ENCODE measurements at places on chromosomes 6 and 20. TPM values are rescaled to one million over a fixed set of nuclear protein-coding genes. Genes with fewer than 3 reads are reported as not detected.

The HLA-DQB1 gene
- total RNA-seq: 0.16 TPM

DNA sequence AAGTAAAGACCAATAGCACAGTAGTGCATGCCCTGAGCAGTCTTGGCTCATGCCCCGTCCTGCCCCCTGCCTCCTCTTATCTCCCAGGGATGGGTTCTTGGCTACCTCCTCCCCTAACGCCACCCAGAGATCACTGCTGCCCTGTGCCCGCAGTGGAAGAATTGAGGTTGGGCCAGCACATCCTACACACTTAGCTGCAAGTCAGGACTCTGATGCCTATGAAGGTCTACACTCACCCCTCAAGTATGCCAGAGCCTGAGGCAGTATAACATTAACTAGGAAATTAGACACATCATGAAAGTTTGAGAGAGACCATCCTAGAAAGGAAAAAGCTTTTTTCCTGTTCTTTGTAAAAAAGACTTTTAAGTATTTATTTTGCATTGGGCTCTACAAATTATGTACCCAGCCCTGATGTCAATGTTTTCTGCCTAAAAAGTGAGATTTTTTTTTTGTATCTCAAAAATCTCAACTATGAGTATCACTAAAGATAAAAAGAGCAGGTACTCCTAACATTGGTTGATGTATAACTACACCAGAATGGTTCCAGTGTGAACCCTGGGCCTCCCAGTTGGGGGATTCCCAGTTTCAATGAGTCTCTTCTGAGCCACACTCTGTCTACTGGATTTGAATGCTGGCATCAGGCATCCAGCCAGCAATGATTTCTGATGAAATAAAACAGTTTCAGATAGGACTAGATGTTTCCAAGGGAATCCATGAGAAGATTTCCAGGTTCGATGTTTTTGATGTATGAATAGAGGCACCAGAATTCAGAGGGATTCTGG, 115.4 kb downstream of the ISM1 start:
- DNase-seq: no peak

GRCh38 chr20:5696011-5696559, 54.1 kb upstream of the SHLD1 start:
- DNase-seq: no peak

GRCh38 chr6:144862769-144863168, 577.6 kb downstream of the UTRN start:
- DNase-seq: no peak

DNA sequence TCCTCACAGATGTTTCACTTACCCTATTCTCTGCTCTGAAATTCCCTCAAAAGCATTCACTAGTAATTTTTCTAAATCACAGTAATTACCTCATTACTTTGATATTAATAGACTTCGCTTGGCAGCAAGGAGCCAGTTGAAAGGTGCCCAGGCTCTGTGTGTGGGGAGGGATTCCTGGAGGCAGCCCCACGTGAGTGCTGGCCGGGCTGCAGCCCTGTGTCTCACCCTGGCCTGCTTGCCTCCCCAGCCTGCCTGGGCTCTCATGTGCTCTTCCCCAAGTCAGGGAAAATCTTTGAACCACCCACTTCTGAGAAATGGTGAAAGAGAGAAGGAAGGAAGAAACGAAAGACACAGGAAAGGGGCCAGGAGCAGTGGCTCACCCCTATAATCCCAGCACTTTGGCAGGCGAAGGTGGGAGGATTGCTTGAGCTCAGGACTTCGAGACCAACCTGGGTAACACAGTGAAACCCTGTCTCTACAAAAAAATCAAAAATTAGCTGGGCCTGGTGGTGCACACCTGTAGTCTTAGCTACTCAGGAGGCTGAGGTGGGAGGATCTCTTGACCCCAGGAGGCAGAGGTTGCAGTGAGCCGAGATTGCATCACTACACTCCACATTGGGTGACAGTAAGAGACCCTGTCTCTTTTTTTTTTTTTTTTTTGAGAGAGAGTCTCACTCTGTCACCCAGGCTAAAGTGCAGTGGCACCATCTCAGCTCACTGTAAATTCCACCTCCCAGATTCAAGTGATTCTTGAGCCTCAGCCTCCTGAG, 20.0 kb upstream of the SNTA1 start:
- no peak for DNase-seq

DNA sequence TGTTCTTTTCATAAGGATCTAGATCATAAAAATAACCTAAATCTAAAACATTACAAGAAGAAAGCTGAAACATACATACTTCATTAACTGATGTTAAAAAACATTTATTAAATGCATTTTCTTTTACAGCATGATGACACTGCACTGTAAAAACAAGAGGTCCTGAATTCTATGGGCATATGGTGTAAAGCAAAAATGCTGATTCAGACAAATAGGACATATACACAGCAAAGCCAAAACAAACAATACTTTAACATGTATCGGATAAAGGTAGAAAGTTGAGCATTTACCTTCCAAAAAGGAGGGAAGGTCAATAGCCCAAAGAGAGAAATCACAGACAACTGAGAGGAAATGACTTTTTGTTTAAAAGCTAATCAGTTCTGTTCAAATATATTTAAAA, 221.5 kb downstream of the RNGTT start:
- no peak for DNase-seq

DNA sequence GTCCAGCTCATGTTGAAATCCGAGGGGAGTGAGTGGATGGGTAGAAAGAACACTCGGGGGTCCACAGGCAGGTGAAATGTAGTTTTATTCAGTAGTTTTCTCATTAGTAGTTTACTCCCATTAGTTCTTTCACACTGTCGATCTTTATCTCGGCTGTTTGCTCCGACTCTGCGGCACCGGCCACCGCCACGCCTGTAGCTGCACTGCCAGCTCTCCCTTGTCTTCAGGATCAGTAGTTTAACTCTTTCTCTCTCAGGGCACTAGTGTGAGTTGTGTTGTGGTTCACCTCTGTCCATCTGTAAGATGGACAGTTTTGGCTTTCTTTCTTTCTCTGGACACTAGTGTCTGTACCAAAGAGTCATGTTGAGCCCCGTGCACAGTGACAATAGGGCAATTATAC, 195.7 kb downstream of the LMBRD1 start:
- DNase-seq: no peak

GRCh38 chr6:44629636-44630035, 242.1 kb downstream of the CDC5L start:
- no peak for DNase-seq

- no peak for DNase-seq
Measured at GRCh38 chr20:1370548-1371110, 22.2 kb downstream of the FKBP1A start.

GRCh38 chr6:26623339-26623859, 26.6 kb downstream of the ABT1 start:
- DNase-seq: no peak

DNA sequence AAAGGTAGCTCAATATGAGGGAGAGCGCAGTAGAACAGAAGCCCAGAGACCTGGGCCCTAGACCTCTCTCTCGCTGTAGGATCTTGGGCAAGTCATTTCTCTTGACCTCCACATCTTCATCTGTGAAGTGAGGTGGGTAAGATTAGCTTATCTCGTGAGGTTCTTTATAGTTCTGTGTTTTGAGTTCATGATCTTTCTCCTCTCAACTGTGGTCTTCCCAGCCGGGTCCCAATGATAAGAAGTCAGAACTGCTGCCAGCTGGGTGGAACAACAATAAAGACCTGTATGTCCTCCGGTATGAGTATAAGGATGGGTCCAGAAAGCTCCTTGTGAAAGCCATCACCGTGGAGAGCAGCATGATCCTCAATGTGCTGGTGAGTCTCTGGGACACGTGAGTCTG, 6.9 kb downstream of the PSMF1 start:
- no peak for DNase-seq

DNA sequence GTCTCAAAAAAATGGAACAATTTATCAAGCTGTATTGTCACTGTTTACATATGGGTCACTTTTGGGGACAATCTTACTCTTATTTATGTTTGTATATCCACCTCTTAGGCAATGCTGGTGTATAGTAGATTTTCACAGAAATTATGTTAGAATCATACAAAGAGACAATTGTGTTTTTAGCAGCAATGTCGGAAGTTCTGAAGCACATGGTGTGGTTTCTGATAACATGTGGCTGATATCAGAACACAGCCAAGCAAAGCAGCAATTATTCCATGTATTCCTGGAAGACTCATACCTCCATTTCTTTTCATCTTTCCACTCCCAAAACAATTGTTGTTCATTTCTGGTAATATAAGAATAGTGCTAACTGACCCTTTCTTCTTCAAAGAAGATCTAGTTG, 17.5 kb upstream of the LOC128125822 start:
- DNase-seq: no peak

DNA sequence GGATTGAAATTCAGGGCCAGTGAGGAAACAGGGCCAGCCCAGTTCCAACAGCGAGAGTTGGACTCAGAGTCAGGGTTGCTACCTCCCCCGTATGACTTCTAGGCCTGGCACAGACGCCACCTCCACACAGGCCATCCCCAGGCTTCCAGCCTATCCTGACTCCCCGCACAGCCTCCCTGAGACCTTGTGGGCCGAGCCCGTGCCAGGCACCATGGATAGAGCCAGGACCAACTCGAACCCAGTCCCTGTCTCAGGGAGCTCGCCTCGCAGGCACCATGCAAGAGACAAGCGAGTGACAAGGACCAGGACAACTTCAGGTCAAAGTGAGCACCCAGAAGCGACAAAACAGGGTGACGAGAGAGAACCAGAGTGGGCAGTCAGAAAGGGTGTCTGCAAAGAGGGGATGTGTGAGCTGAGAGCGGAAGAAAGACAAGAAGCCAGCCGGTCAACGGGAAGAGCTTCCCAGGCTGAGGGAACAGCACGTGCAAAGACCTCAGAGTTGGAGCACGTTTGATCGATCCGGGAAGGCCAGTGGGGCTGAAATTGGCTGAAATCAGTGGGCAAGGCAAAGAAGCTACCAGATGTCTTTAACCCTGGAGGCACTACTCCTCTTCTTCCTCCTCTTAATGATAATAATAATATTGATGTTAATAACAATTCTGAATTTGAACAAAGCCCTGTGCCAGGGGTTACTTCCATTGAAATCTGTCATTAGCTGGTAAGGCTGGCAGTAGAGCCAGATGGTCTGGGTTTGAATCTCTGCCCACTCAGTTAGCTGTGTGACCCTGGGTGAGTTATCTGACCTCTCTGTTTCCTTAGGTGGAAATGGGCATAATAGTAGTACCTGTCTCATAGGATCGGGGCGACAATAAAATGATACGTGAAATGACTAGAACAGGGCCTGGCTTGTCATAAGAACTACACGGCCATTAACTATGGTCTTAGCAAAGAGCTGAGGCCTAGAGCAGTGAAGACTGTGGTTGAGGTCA, 45.0 kb downstream of the KIAA1755 start:
- no peak for DNase-seq

- DNase-seq: no peak
Measured at GRCh38 chr20:62927128-62927705, 912 bp upstream of the DIDO1 start.

- no peak for DNase-seq
Measured at GRCh38 chr20:37342231-37343177, 3.4 kb upstream of the SRC start.

DNA sequence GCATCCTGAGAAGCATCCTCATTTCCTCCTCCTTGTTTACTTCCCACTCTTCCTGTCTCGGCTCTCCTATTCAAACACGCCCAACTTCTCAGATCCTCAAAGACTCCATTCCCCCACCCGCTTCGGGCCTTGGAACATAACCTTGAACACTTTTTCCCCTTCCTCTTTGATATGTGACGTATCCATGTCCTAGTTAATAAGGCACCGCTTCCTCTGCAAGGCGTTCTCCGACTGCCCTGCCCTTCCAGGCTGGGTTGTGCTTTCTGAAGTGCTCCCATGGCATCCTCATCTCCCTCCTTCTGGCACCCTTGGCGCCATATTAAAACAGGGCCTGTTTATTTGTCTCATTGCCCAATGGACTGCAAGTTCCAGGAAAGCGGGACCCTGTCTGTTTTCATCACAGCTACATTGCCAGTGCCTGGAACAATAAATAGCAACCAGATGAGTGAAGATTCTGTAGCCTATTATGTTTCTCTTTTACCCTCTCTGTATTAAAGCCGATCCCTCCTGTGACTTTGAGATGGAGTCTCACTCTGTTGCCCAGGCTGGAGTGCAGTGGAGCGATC, 115.3 kb upstream of the TRAF3IP2 start:
- no peak for DNase-seq
